ENCODE measurements at places on chromosomes 12 and 14.

DNA sequence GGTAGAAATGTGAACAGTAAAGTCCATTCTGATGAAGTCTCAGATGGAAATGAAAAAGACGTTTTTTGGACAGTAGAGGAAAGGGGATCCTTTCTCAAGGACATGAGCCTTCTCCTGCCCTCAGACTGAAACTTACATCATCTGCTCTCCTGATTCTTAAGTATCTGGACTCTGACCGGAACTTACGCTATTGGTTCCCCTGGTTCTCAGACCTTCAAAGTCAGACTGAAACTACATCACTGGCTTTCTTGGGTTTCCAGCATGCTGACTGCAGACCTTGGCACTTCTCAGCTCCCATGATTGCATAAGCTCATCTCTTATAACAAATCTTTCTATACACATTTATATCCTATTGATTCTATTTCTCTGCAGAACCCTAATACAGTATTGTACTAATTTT is 291.0 kb downstream of the SNAPC1 start:
- no peak for DNase-seq

DNA sequence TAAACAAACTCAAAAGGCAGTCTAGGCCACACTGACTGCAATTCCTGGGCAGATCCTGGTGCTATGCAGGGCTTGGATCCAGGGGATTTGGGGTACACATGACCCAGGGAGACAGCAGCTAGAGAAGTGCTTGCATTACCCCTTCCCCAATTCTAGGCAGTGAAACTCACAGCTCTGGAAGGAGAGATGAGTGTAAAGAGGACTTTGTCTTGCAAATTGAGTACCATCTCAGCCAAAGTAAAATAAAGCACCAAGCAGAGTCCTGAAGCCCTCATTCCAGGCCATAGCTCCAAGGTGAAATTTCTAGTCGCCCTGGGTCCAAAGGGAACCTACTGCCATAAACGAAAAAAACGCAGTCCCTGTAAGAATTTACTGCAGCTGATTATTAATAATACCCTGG is 644.9 kb upstream of the FLRT2 start:
- DNase-seq, result no peak

DNA sequence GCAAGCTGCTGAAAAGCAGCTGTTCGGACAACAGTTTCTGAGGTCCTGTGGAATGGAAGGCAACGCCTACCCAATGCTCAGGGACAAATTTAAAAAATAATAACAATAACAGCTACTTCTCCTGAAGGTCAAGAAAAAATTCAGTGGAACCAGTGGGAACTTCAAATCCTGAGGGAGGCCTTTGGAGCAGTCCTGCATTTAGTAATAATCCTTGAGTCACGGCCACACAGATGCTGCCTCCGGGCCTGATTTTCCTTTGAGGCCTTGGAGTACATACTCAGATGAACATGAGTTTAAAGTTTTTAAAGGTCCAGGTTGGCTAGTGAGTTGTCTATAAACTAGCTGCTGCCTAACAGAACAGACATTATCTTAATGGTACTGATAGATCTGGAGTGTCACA is 268.0 kb downstream of the MSRB3 start:
- DNase-seq, result no peak

DNA sequence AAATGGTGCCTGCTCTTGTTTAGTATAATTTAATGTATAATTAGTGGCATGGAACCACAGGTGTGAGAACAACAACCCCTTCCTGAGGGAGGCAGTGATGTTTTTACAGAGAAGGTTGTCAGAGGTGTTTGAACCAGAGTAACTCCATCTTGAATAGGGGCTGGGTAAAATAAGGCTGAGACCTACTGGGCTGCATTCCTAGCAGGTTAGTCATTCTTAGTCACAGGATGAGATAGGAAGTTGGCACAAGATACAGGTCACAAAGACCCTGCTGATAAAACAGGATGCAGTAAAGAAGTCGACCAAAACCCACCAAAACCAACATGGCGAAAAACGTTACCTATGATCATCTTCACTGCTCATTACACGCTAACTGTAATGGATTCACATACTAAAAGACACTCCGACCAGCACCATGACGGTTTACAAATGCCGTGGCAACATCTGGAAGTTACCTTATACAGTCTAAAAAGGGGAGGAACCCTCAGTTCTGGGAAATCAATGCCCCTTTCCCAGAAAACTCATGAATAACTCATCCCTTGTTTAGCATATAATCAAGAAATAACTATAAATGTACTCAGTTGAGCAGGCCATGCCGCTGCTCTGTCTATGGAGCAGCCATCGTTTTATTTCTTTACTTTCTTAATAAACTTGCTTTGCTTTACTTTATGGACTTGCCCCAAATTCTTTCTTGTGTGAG is 47.8 kb upstream of the LTA4H start:
- DNase-seq, result no peak

DNA sequence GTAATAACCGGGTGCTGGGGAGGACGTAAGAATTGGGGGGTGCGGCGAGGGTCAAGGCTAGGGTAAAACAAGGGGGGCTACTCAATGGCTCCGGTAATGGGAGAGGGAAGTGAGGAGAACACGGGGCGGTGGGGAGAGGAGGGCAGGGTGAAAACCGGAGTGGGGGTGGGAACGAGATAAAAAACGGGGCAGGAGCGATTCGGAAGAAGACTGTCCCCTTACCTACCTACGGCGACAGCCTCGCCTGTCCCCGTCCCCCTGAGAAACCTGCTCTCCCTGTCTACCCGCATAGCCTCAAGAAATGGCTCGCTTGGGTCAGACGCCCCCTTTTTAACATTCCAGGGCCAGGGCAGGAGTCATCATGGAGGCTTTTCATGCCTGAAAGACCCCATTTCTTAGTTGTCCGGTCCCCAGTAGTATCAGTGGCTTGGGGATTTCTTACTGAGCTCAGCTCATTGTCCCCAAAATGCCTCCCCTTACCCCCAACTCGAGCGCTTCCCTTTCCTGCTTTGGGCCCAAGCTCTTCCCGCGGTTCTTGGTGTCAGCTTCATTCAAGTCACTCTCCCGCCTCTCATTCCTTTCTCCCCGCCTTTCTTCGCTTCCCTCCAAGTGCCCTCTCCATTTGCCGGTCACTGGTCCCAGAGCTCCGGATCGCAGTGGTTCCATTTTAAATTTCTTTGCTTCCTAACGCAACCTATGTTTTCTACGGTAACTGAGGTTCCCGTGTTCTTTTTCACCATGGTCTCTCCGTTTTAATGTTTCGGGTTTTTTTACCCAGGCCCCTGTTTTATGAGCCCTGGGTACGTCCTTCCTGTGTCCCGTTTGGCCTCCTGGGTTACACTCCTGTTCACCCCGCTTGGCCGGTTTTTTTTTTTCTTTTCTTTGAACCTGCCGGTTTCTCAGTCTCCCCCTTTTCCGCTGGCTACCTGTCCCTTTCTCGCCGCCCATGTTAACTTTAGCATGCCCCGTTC is 1.2 kb upstream of the WSB2 start:
- no peak for DNase-seq
